ENCODE measurements at places on chromosomes 6 and 20. TPM values are rescaled to one million over a fixed set of nuclear protein-coding genes. Genes with fewer than 3 reads are reported as not detected.
A peak's percentile ranks its signal among the peaks of the same experiment; 100 is the strongest.

The TGM3 gene
- not detected for total RNA-seq

The PDE7B gene
- 4.4 TPM for total RNA-seq

DNA sequence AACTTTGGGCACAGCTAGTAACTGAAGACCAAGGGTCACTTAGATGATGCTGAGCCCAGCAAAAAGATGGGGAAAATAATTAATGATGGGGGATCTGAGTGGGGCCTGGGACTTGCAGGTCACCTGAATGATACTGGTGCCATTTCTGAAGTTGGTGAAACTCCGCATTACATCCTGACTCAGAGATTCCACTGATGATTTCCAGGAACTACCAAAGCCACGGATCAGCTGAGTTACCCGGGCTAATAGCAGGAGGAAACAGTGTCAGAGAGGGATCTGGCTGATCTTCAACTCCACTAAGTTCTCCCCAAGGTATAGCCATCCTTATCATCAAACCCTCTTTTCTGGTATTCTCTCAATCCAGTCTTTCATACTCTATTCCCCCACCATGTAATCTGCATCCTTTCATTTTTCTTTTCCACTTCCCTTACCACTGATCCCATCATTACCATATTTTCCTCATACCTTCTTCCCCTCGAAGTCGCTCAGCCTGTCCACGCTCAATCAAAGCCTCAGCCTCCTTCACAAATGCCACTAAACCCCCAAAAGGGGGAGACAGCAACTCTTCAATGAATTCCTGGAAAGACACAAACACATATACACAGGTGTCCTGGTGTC lies 20.2 kb downstream of the VPS52 start:
- DNase-seq: no peak

- DNase-seq: peak; percentile 78
Measured at GRCh38 chr6:36907781-36908180, 22.0 kb downstream of the C6orf89 start.

- DNase-seq: no peak
Measured at GRCh38 chr6:65786815-65787214, 79.8 kb upstream of the EYS start.

DNA sequence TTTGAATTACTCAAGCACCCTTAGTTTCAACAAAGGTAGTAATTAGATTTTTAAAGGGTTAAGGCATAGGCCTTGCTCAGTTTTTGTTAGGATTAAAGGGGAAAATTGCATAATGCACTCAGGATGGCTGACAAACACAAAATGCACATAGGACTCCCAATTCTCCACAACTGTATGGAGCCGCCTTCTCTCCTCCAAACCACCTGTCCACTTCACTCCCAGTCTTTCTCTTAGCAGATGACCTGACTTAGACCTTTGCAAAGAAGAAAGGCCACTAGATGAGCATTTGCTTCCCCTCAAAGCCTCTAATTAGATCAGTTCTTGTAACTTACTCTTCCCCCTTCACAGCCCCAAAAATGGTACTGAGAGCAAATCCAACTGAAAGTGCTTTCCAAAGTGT lies 20.1 kb downstream of the NSFL1C start:
- DNase-seq: no peak

All from cardiac septum (tissue), 1 donor.